ENCODE measurements at places on chromosomes 11 and 22.

- DNase-seq = peak; percentile 11
Measured at GRCh38 chr22:41021613-41022454, 70.6 kb upstream of the EP300 start.

DNA sequence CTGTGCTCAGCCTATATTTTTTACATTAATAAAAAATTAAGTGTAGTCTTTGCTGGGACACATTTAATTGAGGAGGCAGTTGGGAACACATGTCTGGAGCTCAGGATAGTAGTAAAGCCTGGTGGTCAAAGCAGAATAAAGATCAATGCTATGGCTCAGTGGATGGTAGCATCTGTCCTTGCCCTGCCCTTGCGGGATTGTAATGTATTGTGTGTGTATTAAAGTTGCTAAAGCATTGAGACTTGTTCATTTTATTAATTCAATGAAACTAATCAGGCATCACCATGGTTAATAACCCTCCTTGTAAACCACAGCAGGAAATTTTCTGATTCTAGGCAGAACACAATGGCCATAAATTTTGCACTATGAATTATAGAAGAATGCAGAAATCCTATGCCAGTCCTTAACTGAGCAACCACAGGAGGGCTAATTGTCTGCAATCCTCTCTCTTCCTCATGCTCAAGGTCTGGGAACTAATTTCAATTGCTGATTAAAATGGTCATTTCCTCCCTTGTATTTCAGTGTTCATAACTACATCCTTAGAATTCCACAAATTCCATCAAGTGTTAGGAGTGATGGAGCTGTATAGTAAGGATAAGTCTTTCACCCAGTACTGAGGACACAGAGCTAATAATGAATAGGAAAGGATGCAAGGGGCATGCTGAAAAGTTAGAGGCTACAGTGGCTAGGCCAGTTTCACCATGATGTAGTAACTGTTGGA is 403.2 kb upstream of the DDI1 start:
- no peak for DNase-seq

DNA sequence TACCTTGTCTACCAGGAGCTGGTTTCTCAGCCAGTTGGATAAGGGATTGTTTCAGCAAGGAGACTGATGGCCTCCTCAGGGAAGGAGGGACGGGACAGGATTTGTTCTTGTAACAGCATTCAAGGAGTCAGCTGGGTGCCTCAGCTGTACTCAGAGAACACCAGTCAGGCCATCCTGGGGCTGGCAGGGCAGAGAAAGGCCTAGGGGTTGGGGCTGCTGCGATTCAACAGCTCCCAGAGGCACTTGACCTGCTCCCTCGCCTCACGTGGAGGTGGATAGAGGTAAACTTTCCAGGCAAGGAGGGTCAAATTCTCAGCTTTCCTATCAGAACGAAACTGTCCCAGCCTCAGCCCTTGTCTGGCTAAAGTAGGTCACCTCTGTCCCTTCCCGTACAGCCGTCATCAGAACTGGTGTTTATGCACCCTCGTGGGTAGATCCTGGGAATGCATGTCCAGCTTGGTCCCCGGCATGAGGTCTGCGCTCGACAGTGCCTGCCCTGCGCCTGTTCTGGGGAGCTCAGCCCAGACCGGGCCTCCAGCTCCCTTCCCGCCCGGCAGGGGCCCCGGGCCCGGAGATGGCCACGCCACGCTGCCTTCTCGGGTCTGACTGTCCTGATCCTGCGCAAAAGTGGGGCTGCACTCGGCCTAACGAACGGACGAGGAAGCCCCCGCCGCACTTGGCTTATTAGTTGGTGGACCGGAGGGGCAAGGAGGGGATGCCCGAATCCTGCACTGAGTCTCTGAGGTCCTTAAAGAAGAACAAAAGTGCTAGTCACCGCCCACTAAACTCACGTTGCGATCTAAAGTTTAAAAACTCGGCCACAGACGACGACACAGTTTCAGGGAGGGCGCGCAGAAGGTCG is 762 bp upstream of the CCDC134 start:
- DNase-seq = peak; percentile 40

DNA sequence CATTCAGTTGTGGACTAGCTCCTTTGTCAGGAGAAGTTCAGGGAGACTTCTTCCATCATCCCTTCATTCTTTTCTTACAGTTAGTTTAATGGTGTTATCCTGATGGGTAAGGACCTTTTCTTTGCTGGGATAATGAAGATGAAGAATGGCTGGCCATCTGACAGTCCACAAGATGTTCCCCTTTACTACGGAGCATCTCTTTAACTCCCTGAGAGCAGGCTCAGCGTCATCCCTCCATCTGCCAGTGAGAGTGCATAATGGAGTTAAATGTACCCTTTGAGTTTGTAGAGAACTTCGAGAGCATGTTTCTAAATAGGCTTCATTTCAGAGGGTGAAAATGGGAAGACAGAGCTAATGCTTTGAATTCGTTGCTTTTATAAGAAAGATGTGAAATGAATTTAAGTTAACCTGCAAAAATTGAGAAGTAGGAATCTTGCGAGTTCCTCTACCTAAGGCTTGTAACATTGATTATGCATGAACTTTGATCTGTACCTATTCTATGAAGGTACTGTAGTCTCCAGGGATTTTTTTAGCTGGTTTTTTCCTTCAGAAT is 1.7 kb downstream of the EP300 start:
- peak; percentile 56 for DNase-seq

All from Ammon's horn (tissue), 1 donor.